ENCODE measurements at places on chromosomes 16 and 17.

GRCh38 chr17:17613708-17614114, 22.2 kb upstream of the PEMT start:
- peaks cover 3% of the 10 kb centered on the region for H3K27me3 ChIP-seq
- H3K27ac ChIP-seq = no peak overlapping the region
- DNase-seq = no peak
- no peaks in the 10 kb centered on the region for H3K36me3 ChIP-seq

GRCh38 chr17:44115585-44116415, 7.6 kb downstream of the HDAC5 start:
- H3K4me1 ChIP-seq = peaks cover 65% of the 10 kb centered on the region
- H3K36me3 ChIP-seq = peaks cover 42% of the 10 kb centered on the region
- no peaks in the 10 kb centered on the region for H3K27me3 ChIP-seq
- H3K27ac ChIP-seq = no peak overlapping the region
- no peak overlapping the region for H3K4me3 ChIP-seq
- no peak for DNase-seq

DNA sequence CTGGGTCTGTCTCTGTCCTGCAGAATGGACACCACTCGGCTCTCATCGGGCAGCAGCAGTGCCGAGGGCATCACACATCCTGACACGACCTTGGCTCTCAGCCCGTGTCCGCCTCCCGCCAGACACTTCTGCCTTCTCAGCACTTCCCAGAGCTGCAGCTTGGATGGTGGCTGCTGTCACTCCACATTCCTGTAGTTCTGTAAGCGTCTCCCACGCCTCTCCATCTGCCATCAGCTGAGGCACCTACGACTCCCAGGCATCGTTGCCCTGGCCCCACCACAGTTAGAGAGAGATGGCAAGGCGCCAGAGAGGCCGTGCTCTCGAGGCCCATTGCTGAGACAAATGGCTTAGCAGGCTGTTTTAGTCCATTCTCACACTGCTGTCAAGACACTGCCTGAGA, 195.9 kb upstream of the CHMP6 start:
- no peak for DNase-seq
- peaks cover 42% of the 10 kb centered on the region for H3K36me3 ChIP-seq
- no peak overlapping the region for H3K4me3 ChIP-seq
- peaks cover 2% of the 10 kb centered on the region for H3K4me1 ChIP-seq

DNA sequence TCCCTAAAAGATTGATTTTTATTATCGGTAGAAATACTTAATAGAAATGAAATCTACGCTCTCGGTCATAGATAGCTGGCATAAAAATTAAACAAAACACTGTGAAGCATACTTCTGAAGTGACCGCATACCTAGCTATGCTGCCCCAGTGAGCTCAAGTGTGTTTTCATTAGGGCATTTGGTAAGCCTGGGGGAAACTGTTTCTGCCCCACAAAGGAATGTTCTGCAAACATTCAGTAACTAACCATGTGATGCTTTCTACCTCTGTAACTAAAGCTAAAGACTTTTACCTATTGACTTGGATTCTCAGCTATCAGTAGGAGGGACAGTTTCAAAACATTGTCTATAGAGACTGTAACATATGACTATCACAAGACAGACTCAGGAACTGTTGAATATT, 93.5 kb upstream of the HSBP1 start:
- no peak for DNase-seq
- no peak overlapping the region for H3K27ac ChIP-seq
- no peak overlapping the region for H3K4me3 ChIP-seq
- H3K36me3 ChIP-seq = no peaks in the 10 kb centered on the region
